ENCODE measurements at places on chromosomes 6 and 20.
A peak's percentile ranks its signal among the peaks of the same experiment; 100 is the strongest.

DNA sequence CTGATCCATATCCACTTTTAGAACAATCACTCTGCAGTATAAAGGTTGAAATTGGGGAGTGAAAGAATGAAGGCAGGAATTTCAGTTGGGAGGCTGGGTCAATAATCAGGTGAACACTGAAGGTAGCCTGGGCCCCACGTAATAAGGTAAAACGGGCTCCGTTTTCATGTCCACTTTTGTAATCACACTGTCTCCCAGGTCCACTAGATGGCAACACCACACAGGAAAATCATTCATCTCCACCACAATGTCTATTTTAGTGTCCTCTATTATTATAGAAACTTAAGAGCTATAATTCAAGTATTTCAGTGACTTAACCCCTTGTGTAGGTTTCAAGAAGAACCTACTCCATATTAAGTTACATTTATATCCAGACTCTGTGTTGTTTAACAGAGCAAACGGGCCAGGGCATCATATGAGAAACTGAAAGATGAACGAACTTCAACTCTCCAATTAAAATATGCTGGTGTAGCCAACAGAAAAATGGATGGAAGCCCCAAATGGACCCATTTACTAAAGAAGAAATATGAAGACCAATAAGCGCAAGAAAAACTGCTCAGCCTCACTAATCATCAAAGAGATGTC lies 45.9 kb upstream of the MC3R start:
- DNase-seq = no peak

- no peak for DNase-seq
These were observed 89.9 kb upstream of the SYNDIG1 start for GRCh38 chr20:24379484-24379927.

DNA sequence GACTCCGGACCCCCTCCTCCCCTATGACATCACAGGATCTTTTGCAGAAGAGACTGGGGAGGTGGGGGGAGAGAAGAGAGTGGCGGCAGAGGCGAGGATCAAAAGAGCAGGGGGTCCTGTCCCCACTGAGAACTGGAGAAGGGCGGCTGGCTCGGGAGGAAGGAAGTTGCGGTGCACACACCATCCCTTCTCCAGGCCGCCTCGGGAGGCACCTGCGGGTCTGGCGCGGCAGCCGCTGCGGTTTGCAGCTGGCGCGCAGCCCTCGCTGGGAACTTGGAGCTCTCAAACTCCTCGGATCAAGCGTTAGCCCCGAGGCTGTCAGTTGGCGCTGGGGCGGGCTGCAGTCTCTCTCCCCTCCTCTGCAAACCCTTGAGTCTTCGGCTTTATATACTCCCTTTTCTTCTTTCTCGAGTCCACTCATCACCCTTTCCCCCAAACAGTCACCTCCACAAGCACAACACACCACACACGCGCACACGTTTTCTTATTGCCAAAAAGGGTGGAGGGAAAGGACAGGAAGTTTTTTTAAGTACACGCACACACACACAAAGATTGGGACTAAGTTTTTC lies 180.7 kb downstream of the TBXT start:
- DNase-seq = no peak

DNA sequence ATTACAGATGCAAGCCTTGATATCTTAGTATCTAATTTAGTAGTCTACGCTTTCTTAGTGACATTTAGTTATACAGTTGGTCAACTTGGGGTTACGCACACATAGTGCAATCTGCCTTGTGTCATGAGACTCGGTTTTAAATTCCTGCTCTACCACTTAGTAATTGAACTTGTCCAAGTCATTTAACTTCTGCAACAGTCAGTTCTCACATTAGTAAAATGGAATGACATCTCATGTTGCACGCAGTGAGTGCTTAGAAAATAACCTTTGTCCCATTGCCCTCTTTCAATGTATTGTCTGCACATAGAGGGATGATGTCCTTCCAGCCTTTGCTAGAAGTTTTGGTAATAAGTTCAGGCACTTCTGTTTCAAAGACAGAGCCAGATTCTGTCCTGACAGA lies 48.6 kb downstream of the TMEM170B start:
- no peak for DNase-seq

DNA sequence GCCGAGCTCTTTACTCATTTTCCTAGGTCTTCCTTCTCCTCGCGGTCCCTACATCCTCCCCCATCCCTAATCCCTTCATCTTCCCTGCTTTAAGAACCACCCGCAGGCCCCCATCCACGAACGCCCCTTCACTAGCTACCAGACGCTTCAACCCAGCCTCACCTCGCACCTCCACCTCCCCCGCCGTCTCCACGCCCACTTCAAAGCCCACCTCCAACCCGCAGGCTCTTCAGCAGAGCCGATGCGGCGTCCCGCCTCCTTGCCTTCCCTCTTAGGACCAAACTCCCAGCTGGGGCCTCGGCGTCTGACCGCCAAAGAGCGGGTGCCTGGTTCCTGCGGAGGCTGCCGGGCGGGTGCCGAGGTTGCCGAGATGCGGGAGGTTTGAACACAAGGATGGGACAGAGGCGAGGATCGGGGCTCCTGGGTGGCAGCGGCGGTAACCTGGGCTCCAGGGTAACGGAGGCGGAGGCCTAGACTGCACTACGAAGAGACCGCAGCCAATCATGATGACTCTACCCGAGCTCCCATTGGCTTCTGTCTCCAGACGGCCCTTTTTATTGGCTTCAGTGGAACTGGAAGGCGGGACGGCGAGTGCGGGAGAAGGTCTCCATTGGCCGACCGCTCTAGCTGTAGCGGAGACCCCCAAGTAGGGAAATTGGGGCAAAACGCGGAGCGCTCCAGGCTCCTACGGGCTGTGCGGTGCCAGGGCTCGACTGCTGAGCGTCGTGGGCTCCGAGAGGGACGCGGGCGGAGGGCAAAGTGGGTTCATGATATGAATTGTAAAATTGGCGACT lies at the start of gene LCA5:
TSS of gene LCA5 (minus strand) at position 477 of the 794 bp plus-strand sequence. CDS start 18,536 bp downstream, outside the sequence.
- DNase-seq = no peak

GRCh38 chr20:46552460-46553420 lies 2.3 kb upstream of the OCSTAMP start:
- DNase-seq = peak; percentile 64

All from SIG-M5 (cell line).